Gastrocnemius medialis (tissue), 4 donors: ENCODE measurements at places on chromosomes 7 and 10. TPM values are rescaled to one million over a fixed set of nuclear protein-coding genes. Genes with fewer than 3 reads are reported as not detected.

The GNG11 gene
- 4.6 TPM for total RNA-seq

The SHH gene
- total RNA-seq, result not detected

The ABCA13 gene
- not detected for total RNA-seq

The PPP1R17 gene
- total RNA-seq, result not detected

The GRIFIN gene
- total RNA-seq, result not detected

The TEX47 gene
- not detected for total RNA-seq

The BAIAP2L1 gene
- 0.82 TPM for total RNA-seq

The GRK5 gene
- total RNA-seq, result 12.5 TPM

The CCDC146 gene
- 3.7 TPM for total RNA-seq

DNA sequence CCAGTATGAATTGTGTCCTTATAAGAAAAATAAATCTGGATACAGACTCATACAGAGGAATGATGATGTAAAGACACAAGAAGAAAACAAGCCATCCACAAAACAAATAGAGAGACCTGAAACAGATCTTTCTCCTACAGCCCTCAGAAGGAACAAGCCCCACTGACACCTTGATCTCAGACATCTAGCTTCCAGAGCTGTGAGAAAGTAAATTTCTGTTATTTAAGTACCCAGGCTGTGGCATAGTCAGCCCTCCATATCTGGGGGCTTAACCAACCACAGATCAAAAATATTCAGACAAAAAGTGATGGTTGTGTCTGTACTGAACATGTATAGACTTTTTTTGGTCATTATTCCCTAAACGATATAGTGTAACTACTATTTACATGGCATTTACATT is 23.9 kb upstream of the ANKRD1 start:
- H3K36me3 ChIP-seq, result no peaks in the 10 kb centered on the region
- H3K4me1 ChIP-seq, result no peaks in the 10 kb centered on the region
- no peak overlapping the region for H3K27ac ChIP-seq

DNA sequence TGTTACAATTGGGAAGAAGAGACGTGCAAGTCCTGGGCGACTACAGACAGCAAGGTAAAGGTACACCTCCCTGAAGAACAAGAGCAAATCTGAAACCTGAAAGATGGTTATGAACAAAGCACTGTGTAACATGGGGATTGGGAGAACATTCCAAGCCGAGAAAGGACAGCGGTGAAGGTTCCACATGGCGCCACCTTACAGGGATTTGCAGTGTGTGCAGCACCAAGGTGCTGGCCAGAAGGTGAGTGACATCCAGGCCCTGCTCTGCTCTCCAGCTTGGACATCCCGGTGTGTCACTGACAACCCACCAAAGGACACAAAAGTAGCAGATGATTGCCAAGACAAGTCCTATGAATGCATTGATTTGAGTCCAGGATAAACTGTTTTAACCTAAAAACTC is 88.2 kb upstream of the MKX start:
- H3K27me3 ChIP-seq, result no peaks in the 10 kb centered on the region
- H3K4me3 ChIP-seq, result no peak overlapping the region
- no peak for DNase-seq

DNA sequence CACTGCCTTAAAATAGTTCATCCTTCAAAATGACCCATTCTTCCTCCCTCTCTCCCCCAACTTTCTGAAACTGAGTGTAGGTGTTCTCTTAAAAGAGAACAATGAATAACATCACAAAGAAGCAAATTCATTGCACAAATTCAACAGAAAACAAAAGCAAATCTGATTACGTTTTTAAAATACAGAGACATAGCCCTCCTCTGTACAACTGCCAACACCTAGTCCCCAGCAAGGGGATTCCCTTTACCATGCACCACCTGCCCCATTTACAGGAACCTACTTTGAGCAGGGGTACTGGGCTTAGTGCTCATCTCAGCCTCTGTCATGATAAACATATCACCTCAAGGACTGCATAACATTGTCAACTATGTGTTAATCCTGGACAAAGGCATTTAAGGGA is 302.8 kb upstream of the AOAH start:
- H3K4me3 ChIP-seq, result no peak overlapping the region
- H3K36me3 ChIP-seq, result no peaks in the 10 kb centered on the region
- H3K27ac ChIP-seq, result no peak overlapping the region
- no peaks in the 10 kb centered on the region for H3K27me3 ChIP-seq

DNA sequence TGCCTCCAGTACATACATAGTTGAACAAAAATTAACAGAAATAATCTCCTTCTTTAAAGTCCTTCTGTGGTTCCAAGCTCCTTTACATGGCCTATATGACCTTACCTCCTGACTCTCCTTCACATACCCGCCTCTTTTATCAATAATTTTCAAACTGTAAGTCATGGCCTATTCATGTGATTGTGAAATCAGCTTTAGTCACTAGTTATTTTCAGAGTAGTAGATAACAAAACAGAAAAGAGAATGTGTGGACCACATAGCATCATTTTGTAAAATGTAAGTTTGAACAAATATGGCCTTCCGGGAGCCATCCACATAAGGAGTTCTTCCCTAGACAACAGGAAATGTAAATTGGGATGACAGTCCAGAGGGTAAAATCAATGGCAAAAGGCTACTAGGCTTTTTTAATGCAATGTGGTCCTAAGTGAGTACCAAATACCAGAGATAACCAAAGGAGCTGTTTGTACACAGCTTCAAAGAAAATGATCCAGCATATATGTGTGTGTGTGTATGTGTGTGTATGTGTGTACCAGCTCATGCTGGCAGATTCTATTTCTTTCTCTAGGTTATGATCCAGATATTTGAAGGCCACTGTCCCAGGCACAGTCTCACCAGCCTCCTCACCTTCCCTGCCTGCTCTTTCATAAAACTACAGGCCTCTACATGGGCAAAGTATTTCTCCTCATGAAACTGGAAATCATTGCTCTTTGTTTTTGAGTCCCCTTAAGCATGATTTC is 12.3 kb upstream of the FAM133B start:
- no peak overlapping the region for H3K27ac ChIP-seq
- DNase-seq, result no peak
- no peaks in the 10 kb centered on the region for H3K4me1 ChIP-seq
- no peaks in the 10 kb centered on the region for H3K27me3 ChIP-seq
- H3K36me3 ChIP-seq, result no peaks in the 10 kb centered on the region

DNA sequence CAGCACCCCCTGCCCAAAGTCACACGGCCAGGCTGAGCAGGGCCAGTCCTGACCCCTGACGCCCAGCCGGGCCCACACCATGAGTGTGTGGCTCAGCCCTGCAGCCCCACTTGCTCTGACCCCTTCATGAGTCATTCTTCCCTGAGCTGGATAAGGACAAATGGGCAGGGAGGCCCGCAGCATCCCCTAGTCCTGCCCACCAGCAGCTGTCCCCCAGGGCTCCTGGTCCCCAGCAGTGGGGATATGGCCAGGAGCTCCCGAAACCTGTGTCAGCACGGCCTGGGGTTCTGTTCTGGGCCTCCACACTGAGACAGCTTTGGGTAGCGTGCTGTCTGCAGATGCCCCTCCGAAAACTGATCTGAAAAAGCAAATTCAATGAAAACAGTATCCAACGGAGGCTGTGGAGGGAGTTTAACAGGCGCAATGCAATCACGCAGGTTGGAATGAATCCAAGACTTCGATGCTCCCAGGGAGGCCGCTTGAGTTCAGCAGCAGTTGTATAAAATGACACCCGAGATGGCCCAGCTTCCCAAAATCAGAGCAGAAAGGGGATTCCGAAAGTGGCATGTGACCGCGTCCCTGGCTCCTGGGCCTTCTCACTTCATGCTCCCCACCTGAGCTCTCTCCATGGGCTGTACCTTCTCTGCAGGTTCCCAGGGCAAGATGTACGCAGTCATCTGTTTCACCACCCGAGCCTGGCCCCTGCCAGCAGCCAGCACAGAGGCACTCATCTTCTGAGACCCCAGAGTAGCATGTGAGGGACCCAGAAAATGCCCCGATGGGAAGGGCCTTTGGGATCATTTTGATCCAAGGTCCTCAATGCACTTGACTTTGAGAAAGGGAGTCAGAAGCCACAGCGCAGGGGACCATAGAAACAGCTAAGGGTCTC is 214.1 kb downstream of the USP6NL start:
- no peak overlapping the region for H3K4me3 ChIP-seq
- no peak overlapping the region for H3K27ac ChIP-seq
- H3K27me3 ChIP-seq, result no peaks in the 10 kb centered on the region
- DNase-seq, result no peak

DNA sequence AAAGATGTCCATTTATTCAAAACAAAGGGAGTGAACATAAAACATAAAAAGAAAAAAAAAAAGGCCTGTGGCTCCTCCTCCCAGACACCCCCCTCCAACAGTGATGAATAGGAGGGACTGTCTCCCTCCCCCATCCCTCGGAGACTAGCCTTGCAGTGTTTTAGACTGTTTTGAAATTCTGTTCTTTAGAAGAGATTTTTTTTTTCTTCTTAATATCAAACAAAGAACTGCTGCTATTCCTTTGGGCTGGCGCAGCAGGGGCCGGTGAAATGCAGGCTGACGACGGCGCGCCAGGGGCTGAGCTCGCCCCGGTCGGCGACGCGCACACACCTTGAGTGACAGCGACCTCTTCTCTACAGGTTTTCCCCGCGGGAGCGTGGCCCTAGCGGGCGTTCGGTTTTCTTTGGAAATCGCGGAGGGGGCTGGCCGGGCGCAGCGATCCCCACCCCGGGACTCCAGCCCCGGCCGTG is at the start of gene LANCL2:
LANCL2 (plus strand) TSS at position 133 of the 470 bp plus-strand sequence. CDS start 689 bp downstream, outside the sequence.
- H3K27ac ChIP-seq, result peak within 1 kb of the TSS; percentile 99
- H3K4me1 ChIP-seq, result peaks cover 11% of the 10 kb centered on the region
- DNase-seq, result peak; percentile 11
- no peaks in the 10 kb centered on the region for H3K27me3 ChIP-seq
- H3K36me3 ChIP-seq, result no peaks in the 10 kb centered on the region

GRCh38 chr7:142860968-142861367 is 6.1 kb downstream of the EPHB6 start:
- no peak for DNase-seq
- no peaks in the 10 kb centered on the region for H3K27me3 ChIP-seq
- peaks cover 2% of the 10 kb centered on the region for H3K4me1 ChIP-seq
- H3K4me3 ChIP-seq, result no peak overlapping the region

GRCh38 chr7:81210137-81211064 is 291.6 kb upstream of the SEMA3C start:
- H3K36me3 ChIP-seq, result no peaks in the 10 kb centered on the region
- no peak overlapping the region for H3K27ac ChIP-seq
- H3K4me3 ChIP-seq, result no peak overlapping the region
- H3K27me3 ChIP-seq, result no peaks in the 10 kb centered on the region
- no peak for DNase-seq
- no peaks in the 10 kb centered on the region for H3K4me1 ChIP-seq

GRCh38 chr7:42235741-42236161 is 1.3 kb downstream of the GLI3 start:
- H3K27ac ChIP-seq, result no peak overlapping the region
- H3K36me3 ChIP-seq, result no peaks in the 10 kb centered on the region
- DNase-seq, result no peak
- H3K27me3 ChIP-seq, result peaks cover 6% of the 10 kb centered on the region
- H3K4me1 ChIP-seq, result peaks cover 9% of the 10 kb centered on the region

GRCh38 chr7:4613846-4614548 is 68.1 kb upstream of the FOXK1 start:
- no peaks in the 10 kb centered on the region for H3K27me3 ChIP-seq
- no peaks in the 10 kb centered on the region for H3K36me3 ChIP-seq
- H3K27ac ChIP-seq, result peak overlapping the region; percentile 65
- H3K4me3 ChIP-seq, result peak overlapping the region; percentile 57
- DNase-seq, result peak; percentile 59

DNA sequence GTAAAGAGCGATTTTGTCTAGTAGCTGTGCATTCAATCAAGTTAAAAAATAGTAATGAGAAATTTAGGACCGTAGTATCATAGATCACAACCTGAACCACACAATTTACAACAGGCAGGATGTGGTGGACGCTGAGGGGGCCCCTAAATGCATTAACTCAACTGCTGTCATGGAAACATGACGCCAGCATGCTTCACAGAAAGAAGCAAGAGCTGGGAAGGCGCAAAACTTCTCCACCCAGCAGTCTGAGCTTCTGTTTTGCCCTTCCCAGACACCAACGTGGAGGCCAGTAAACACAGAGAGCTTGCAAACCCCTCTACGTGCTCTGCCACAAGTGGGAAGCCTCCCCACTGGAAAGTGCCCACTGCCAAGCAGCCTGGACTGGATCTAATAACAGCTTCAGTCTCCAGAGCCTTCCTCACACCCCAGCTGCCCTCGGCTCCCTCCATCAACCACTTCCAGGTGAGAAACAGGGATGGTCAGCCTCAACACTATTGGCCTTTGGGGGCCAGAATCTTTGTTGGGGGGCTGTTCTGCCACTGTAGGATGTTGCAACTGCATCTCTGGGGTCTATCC is 151.8 kb downstream of the SFMBT2 start:
- H3K27me3 ChIP-seq, result no peaks in the 10 kb centered on the region
- no peak overlapping the region for H3K27ac ChIP-seq
- no peaks in the 10 kb centered on the region for H3K36me3 ChIP-seq

DNA sequence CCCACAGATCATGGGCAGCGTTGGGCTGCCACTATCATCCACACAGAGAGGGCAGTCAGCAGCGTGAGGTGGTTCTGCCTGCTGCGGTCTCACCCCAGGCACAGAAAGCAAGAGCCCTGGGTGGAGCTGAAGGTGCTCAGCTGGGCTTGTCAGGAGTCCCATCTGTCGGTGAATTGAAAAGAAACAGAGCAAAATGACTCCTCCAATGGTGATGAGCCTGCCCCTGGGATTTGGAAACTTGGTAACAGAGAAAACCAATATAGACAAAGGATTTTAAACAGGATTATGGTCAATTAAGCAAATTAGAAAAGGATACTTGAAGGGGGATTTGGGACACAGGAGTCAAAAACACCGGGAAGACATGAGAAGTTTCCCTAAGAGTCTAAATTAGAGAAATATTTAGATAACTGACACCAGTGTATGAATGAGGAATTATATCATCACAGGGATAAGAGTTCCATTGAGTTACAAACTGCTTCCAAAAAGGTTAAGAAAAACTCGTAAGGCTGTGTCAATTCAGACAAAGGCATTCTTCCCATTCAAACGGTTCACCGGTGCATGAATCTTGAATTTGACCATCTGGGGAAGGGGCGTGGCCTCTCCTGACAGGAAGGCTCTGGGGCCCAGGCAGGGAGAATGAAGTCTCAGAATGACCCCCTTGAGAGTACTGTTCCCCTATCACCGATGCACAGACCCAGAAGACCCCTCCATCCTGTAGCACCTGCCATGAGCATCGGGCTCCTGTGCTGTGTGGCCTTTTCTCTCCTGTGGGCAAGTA is 70.0 kb upstream of the PRSS58 start:
- H3K27me3 ChIP-seq, result no peaks in the 10 kb centered on the region
- DNase-seq, result no peak
- H3K4me3 ChIP-seq, result no peak overlapping the region
- H3K27ac ChIP-seq, result no peak overlapping the region
- H3K36me3 ChIP-seq, result no peaks in the 10 kb centered on the region

DNA sequence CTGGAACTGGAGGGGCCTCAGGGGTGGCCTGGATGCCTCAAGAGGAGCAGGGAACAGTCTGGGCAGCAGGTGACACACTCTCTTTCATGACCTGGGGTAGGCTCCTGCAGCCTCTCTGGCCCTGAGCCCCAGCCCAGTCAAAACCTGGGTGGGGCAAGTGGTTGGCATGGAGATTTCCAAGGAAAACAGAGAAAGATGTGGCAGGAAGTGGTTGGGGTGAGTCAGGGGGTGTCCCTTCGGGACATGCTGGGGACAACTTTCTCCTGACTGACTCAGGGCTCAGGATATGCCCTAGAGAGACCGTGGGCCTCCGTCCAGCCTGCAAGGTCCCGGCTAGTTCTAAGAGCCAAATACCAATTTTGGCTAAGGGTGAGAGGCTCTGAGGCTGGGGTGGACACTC is 2.9 kb downstream of the AQP1 start:
- H3K27ac ChIP-seq, result peak overlapping the region; percentile 58
- peak; percentile 42 for DNase-seq
- peaks cover 9% of the 10 kb centered on the region for H3K4me1 ChIP-seq
- no peaks in the 10 kb centered on the region for H3K27me3 ChIP-seq
- H3K36me3 ChIP-seq, result no peaks in the 10 kb centered on the region
